ENCODE measurements at places on chromosomes 12 and 14.

DNA sequence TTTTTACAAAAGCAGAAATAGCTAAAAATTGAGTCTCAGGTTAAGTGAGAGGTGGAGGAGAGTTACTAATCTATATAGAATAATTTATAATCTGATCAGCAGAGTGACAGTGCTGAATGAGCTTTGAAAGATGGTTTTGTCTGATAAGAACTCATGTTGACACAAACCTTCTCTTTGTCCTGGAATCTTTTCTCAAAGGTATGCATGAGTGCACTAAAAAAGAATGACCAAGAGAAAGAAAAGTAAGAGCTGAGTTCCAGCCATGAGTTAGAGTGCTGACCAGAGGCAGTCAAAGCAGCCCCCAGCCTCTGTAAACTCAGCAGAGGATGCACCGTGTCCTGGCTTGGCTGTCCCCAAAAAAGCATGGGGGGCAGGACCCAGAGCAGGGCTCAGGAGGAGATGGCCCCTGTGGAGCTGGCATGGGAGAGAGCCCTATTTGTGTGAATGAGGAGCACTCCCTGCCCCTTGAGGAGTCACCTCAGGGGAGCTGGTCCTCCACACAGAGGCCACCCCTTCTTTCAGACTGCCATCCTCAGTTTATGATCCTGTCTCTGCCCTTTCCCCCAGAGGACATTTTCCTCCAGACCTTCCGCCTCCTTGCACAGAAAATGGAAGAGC, 129.8 kb downstream of the SEC23A start:
- no peak for DNase-seq

GRCh38 chr12:644303-644639, 19.0 kb downstream of the NINJ2 start:
- DNase-seq = no peak

DNA sequence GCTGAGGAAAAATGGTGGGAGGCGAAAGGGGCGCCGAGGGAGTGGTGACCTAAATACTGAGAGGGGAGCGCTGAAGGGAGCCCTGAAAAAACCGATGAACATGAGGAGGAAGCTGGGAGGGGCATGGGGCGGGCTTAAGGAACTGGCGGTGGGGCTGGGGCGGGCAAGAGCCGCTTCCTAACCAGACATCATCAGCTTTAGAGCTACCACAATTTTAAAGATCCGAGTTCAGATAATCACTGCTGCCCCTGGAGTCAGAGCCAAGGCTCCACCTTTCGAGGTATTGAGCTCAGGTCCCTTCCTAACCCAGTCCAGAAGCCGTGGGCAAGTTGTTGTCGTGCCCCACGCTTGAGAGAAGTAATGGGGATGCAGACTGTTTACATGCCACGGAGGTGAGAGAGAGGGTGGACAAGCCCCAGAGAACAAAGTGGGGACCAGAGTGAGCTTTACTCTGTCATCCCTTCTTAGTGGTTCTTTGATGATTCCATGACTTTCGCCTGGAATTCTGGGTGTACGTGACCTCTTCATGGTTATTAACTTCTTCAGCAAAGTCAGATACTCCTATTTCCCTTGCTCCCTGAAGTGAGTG, 393 bp downstream of the ORMDL2 start:
- no peak for DNase-seq

DNA sequence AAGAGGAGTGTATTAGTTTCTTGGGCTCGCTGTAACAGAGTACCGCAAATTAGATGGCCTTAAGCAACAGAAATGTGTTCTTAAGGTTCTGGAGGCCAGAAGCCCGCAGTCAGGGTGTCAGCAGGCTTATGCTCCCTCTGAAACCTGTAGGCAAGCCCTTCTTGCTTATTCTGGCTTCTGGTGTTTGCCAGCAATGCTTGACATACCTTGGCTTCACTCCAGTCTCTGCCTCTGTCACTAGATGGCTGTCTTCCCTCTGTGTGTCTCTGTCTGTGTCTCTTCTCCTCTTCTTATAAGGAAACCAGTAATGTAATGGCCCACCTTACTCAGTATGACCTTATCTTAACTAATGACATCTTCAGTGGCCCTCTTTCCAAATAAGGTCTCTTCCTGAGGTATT, 85.1 kb downstream of the DERA start:
- no peak for DNase-seq

DNA sequence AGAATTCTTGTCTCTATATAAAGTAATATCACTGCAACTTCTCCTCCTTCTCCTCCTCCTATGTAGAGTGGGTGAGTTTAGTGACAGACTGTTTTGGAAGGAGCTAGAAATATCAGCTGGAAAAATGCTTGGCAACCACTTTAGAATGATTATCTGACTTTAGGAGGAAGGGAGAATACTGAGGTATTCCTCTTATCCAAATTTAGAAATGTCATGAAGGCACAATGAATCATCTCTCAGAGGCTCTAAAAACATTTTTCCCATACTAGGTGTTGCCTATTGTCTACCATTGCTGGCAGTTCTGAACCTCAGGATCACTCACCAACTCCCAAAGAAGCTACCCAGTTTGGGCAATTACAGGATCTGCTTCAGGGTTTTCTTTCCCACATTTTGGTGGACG, 306.6 kb upstream of the ATP2B1 start:
- DNase-seq = no peak

GRCh38 chr14:92247341-92247740, 75.6 kb upstream of the SLC24A4 start:
- DNase-seq = no peak

DNA sequence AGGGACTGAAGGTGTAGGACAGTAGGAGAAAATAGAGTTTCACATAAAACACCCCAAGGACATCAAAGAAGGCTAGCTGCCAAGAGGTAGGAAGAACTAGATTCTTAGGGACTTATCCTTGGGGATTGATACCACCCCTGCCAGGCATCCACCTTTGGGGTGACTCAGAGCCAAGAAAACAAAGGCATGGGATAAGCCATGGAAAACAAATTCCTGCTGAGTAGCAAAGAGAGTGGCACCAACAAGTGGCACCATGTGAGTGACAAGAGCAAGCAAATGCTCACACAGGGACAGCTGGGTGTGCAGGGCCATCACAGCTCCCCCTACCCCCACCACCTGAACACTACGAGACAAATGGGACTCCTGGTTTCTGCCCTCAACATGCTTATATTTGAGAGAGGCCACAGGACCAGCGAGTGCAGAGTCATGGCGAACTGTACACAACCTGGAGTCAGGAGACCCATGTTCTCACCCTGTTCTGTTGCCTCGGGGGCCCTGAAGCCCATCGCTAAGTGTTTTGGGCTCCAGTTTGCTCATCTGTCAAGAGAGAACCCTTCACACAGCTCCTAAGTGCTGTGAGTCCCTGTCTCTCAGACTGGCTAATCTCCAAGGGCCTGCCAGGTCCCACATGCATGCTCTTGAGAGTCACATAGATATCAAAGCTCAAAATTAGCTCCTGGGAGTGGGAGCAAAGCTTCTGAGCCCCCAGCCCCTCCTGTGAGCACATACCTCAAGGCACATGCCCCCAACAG, 91.9 kb downstream of the DPF3 start:
- no peak for DNase-seq

GRCh38 chr14:51533160-51533559, 118.5 kb upstream of the FRMD6 start:
- no peak for DNase-seq

DNA sequence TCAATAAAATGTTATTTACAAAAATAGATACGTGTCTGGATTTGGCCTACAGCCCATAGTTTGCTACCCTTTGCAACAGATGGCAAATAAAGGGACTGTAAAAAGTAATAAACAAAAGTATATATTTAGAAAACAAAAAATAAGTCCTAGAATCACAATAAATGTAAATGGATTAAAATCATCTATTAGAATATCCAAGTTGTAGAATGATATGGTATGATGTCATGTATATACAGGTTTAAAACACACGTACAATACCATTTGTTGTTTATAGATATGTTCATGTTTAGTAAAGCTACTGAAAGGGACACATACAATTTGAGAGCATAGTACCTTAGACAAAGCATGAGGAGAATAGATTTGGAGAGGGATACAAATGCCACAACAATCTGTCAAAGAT, 219.5 kb downstream of the BCL11B start:
- no peak for DNase-seq

DNA sequence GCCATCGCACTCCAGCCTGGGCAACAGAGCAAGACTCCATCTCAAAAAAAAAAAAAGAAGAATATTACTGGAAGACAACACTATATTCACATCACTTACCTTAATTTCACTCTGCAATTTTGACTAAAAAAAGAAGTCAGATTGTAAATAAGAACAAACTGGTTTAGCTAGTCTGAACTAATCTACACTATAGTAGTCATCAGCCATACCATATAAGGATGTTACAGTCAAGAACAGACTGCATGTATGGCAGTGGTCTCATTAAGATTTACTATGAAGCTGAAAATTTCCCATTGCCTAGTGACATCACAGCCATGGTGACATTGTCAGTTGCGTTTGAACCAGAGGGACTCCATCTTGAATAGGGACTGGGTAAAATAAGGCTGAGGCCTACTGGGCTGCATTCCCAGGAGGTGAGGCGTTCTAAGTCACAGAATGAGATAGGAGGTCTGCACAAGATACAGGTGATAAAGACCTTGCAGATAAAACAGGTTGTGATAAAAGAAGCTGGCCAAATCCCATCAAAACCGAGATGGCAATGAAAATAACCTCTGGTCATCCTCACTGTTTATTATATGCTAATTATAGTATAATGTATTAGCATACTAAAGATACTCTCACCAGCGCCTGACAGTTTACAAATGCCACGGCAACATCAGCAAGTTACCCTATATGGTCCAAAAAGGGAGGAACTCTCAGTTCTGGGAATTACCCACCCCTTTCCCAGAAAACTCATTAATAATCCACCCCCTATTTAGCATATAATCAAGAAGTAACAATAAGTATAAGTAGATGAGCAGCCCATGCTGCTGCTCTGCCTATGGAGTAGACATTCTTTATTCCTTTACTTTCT, 51.2 kb downstream of the OSBPL8 start:
- no peak for DNase-seq

GRCh38 chr14:41549282-41549681, 57.4 kb upstream of the LRFN5 start:
- DNase-seq = no peak

DNA sequence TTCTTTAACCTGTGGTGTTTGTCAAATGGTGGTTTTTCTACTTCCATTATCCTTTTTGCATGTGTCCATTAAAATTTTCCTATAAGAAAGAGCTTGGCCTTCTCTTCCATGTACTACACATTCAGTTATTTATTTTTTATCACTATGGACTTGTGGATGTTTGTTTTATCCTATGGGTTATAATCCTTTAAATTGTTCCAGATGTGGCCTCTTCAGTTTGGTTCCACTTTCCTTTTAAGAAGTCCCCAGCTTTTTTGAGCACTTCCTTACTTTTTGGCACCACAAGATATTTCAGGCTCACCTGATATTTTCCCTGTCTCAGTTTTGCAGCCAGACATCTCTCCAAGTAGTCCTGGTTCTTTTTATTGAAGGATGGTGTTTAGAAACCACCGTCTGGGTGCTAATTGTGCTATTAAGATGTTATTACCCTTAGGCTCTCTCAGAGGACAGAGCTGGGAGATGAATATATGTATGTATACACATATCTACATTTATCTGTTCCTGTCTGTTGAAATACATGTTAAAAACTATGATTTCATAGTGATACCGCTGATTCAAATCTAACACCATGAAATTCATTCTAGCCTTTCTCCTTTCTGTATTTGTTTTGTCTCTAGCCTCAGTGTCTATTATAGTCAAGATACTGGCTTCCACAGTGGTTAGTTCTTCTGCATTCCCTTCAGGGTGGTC, 408.5 kb upstream of the RGS6 start:
- peak; percentile 38 for DNase-seq

DNA sequence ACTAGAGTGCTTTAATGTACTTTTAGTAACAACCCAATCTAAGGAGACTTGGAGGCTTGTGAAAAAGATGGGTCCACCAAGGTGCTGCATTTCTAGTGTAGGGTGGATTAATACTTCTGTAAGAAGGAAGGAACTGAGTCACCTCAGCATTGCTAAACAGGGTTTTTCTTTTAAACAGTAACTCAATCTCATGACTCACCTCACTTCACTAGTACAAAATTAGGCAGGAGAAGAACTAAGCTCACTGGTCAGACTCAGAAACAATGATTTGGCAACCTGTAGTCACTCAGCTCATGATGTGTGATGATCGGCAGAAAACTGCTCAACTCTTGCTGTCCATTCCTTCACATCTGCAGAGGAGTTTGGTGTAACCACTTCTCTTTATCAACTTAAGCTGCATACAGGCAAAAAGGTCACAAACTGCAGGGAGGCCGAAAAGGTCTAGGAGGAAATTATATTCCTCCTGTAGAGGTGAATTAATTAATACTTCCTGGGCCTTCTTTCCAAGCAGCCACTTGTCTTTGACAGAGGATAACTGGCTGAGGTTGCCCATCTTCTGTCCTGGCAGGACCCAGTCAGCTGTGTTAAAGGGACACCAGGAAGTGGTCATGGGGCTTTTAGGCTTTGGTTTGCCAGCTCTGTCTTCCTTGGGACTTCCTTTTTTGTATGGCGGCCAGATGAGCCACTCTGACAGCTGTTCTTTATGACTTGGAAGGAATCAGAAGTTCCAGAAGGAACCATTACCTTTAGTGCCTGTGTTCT, 466.9 kb downstream of the FUT8 start:
- DNase-seq = no peak

GRCh38 chr12:110382683-110383082, 20.8 kb downstream of the ANAPC7 start:
- no peak for DNase-seq

GRCh38 chr14:70789361-70789760, 20.0 kb downstream of the MAP3K9 start:
- DNase-seq = no peak

- no peak for DNase-seq
Observed at GRCh38 chr14:104221636-104222369, 83.4 kb downstream of the KIF26A start.
